ENCODE measurements at places on chromosomes 4 and X.

GRCh38 chr4:183599284-183599683 lies 59.7 kb downstream of the RWDD4 start:
- DNase-seq: no peak

DNA sequence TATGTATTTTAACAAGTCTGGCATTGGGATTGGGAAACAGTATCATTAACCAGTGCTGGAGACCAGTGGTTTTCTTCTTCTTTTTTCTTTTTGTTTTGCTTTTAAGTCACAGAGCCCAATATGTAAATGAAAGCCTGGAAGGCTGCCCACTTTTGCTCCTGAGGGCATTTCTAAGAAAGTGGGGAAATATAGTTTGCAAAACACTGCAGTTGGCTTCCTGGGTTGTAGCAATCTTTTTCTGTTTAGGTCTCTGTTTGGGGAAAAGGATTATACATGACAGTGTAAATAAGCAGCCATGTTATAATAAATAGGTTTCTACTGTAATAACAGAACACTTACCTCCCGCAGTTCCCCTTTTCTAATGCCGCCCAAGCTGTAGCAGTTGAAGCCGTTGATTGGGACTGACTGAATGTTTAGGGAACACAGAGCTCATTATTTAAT lies 105.5 kb downstream of the TMEM164 start:
- no peak for DNase-seq

DNA sequence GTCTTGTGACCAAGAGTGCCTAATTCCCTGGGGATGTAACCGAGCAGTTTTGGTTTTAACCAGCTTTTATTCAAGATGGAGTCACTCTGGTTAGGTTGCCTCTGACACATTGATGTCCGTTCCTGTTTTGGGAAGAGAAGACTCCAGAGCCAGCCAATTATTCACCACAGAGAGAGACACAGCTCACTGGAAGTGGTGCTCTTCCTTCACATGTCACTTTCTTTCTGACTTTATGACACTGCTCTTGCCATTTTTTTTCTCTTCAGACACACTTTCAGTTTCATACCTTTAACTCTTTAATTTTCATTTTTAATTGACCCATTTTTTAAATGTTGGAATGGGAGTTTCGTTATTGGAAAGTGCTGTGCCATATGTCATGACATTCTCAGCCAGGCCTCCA lies 418.4 kb upstream of the FSTL5 start:
- no peak for DNase-seq

GRCh38 chr4:8860096-8860891 lies 11.3 kb downstream of the HMX1 start:
- no peak for DNase-seq

- DNase-seq: no peak
Measured at GRCh38 chrX:18666614-18667013, 5.3 kb downstream of the RS1 start.

DNA sequence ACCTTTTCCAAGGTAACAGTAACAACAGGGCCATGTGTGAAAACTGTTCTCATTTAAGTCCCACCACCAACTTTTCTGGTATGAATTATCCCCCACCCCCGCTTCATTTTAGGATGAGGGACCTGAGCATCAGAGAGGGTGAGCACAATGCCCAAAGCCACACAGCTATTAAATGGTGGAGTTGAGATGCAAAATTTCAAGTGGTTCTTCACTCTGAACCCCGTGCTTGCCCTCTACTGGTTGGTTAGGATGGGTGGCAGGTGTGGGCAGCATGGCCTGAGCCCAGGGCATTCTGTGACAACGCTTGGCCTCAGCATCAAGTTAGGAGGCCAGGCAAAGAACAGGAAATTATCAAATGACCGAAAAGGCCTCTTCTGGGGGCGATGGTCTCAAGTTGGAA lies 33.5 kb downstream of the MED28 start:
- DNase-seq: no peak

- DNase-seq: no peak
Measured at GRCh38 chr4:23991444-23991843, 101.6 kb upstream of the PPARGC1A start.

DNA sequence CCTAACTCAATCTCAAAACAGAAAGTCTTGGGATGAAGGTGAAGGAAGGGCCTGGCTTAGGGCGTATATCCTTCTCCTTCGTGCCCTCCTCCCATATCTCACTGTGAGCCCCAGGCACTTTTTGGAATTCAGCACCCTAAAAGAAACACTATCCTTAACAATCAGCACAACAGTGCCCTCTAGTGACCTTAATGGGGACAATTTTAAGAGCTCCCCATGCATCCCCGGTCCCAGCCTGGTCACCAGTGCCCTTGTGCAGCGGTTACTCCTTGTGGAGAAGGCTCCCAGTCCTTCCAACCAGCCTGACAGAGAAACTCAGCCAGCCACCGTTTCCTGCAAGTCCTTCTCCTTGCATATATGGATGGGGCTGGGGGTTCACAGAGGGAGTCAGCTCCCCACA lies 4.2 kb downstream of the PAK3 start:
- peak; percentile 43 for DNase-seq

GRCh38 chr4:1465173-1466033 lies 59.2 kb upstream of the NKX1-1 start:
- no peak for DNase-seq

DNA sequence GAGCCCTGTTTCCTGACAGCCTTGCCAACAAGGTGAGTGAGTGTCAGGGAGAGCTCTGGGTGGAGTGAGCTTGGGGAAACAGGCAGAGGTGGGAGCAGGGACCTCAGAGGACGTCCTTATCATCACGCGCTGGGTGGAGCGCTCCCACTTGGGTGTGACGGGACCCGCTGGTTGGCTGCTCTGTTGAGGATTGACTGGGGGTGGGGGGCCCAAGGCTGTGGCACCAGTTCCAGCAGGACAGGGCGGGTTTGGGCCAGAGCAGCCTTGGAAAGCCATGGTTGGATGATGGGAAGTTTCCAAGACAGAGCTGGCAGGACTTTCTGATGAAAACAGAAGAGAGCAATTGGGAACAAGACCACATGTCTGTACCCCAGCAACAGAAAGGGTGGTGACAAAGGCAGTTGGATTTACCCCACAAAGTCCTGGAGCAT lies 3.0 kb upstream of the PCGF3 start:
- DNase-seq: no peak

- DNase-seq: no peak
Measured at GRCh38 chr4:12555011-12555410, 929.1 kb downstream of the RAB28 start.

GRCh38 chrX:145393702-145394235 lies 146.5 kb downstream of the SPANXN1 start:
- DNase-seq: no peak

DNA sequence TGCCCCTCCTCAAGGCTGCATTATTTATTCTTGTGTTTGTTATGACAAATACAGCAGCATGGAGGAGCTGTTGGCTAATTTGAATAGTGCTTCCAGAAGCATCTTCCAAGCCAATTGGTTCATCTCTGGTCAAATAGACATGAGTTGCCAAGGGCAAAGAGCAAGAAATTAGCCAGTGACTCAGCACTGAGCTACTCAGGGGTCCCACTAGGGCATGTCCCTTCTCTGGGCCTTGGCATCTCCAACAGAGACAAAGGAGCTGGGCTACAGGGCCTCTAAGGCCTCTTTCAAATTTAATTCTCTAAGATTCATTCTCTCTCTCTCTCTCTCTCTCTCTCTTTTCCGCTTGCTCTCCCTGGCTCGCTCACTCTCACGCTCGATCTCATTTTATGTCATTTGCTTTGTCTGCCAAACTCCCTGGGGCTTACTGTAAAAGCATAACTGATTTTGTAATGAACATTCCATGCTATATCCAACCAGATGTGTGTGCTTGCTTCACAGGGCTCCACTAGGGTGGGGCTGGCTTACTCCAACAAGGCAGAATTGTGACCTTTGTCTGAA lies 86.7 kb upstream of the MAGEA4 start:
- no peak for DNase-seq

DNA sequence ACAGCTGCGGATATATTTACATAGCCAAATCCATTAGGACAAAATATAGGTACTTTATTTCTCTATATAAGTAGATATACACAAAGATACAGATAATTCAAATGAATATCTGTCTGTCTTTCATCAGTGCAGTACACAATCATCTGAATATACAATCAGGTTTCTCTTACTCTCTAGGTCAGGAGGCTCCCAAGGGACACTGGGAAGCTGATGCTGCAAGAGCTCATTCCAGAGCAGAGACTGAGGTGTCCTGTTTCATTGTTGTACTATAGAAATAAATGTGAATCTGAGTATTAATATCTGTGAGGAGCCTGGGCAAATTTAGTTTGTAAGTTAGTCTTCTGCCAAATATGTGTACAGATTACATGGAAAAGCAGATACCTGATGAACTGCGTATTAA lies 4.2 kb downstream of the TLL1 start:
- no peak for DNase-seq

- DNase-seq: no peak
Measured at GRCh38 chr4:80271801-80272200, 5.3 kb downstream of the FGF5 start.

DNA sequence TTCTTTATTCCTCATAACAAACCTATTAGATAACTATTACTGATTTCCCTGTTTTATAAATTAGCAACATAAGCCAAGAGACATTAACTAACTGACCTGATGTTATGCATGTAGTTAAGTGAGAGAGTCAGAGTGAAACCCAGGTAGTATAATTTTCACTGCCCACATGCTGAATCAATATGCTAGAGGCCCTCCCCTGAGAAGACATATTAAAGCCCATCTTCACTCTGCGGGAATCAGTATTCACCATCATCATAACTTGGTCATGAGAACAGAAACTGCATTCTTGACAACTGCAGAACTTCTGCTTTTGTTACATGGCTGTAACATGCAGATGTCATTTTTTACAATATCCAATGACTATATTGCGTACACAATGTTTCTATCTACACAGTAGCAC lies 1324.3 kb downstream of the ARAP2 start:
- DNase-seq: no peak

DNA sequence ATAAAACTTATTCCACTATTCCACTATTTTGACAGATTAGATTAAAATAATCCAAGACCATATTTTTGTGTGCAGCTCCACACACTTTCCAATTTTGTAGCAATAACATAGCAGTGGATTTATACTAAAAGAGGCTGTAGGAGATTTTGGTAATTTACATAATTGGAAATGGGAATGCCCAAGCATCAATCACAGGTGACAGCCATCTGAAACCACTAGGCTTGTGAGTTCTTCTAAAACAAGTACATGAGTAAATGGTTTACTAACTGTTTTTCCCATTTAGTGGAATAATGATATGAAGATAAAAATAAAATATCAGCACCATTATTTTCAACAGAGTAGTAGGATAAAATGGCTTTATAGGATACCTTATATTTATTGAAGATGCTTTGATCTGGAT lies 4.4 kb downstream of the ANK2 start:
- no peak for DNase-seq

DNA sequence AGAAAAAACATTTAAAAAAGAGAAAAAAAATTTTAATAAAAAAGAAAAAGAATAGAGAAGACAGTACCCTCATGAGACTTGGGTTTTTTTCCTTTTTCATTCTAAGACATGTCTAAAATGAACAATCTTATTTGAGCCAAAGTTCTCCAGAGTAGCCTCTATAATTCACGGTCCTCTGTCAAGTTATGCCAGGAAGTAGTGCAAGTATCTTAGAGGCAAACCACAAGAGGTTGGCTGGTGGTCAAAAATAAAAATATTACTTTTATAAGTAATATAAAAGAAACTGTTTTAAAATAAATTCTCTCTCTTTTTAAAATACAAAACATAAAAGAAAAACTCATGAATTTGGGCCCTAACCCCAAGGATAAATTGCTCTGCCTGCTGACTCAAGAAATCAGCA lies 26.5 kb downstream of the HNRNPDL start:
- DNase-seq: no peak

DNA sequence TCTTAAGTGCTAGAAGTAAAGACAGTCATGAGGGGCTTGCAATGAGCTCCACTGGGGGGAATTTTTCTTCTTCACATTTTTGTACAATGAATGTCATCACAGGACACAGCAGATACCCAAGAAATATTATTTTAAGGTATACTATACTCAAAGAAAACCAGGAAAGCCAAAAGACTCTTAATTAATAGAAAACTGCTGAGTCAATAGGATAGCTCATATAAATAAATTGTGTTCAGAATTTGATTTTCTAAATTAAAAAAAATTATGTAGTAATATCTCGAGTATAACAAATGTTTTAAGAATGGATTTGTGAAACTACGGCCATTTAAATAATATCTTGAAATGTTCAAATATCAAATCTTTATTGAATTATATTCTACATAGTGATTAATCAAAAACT lies 25.7 kb upstream of the CXCL8 start:
- DNase-seq: no peak

DNA sequence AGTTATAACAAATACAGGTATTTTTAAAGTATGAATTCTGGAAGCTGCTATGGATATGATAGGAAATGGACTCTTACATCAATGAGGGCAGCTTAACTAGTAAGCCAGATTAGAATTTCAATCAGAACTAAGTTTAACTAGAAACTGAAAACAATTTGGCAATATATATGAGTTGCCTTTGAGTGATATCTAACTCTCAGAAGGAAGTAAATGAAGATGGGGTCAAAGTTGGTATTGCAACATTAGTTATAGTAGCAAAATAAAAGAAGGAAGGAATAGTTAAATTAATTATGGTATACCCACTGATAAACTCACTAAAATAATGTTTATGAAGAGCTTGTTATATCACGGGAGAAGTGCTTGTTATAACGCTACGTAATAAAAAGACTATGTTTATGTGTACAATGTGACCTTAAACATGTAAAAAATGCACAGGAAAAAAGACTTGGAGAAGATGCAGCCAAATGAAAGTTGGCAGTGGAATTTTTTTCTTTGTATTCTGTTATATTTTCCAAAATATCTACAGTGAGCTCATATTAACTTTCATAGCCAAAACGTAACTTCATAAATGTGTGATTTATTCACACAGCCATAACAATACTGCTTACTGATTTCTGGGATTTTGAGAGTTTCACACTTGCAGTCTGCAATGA lies 34.5 kb downstream of the PHKA2 start:
- no peak for DNase-seq

- DNase-seq: no peak
Measured at GRCh38 chrX:10617186-10617998, 3.0 kb downstream of the MID1 start.

DNA sequence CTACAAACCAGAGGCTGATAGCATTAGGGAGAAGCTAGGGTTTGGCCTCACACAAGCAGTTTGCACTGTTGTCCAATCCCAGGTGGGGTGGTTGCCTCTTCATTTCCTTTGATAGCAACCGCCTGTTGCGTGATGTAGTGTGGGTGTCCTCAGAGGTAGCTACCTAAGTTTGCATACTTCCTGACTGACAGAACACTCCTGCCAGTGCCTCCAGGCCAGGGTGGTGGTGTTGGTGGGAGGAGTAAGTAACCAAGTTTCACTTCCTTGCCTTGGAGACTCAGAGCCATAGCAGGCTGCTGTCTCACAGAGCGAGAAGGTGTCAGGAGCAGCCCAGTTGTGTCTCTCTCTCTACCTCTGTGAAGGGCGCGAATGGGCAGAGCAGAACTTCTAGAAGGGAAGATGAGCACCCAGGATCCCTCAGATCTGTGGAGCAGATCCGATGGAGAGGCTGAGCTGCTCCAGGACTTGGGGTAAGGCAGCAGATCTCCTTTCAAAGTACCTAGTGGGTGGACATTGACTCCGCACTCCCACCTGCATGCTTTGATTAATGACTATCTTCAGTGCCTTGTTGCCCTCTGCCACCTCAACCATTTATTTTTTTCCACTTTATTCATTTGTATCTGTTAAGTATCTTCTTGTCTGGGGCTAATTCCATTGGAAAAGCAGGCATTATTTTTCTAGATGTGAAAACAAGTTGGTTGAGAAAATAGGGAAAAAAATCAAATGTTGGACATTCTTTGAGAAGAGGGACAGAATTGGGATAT lies at the start of gene DAPP1:
Gene DAPP1, plus strand, starts transcription at position 283 of the 764 bp plus-strand sequence. Its CDS starts 87 bp downstream, at position 370.
- peak; percentile 93 for DNase-seq
